Pancreas (tissue), 10 donors: ENCODE measurements at places on chromosomes 6 and 20. TPM values are rescaled to one million over a fixed set of nuclear protein-coding genes. Genes with fewer than 3 reads are reported as not detected.
A peak's percentile ranks its signal among the peaks of the same experiment; 100 is the strongest.

GRCh38 chr6:53358440-53359094 lies 9.8 kb upstream of the ELOVL5 start:
- peaks cover 10% of the 10 kb centered on the region for H3K4me1 ChIP-seq
- H3K4me3 ChIP-seq = peak overlapping the region; percentile 48
- no peaks in the 10 kb centered on the region for H3K36me3 ChIP-seq
- no peaks in the 10 kb centered on the region for H3K27me3 ChIP-seq
- peak; percentile 16 for DNase-seq

DNA sequence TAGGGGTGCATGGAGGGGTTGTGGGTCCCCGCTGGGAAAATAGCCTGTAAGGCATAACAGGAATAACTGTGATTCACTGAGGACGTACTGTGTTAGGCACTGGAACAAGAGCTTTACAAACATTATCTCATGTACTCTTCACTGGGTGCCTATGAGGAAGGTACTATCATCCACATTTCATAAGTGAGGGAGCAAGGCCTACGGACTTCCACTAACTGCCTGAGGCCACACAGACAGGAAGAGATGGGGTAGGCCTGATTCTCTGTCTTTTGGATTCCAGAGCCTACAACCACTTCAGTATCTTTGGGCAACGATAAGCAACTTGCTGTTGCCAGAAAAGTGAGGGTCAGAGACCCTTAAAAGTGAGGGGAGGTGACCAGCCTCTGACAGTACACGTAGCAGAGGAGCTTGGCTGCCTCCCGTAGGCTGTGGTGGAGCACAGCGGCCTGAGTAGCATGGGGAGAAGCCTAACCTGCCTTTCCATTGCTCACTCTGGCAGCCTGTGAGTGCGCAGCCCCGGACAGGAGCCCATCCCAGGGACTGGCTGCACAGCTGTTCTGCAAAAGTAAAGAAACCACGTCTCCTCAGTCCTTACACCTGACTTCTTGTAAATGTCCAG lies 30.4 kb downstream of the PSMB1 start:
- DNase-seq = no peak
- H3K4me3 ChIP-seq = no peak overlapping the region
- H3K27ac ChIP-seq = no peak overlapping the region

Gene ALDH5A1
- total RNA-seq = 5.1 TPM

GRCh38 chr6:154318721-154319120 lies 37.9 kb downstream of the IPCEF1 start:
- no peak for DNase-seq
- no peaks in the 10 kb centered on the region for H3K4me1 ChIP-seq
- no peak overlapping the region for H3K27ac ChIP-seq
- H3K4me3 ChIP-seq = no peak overlapping the region
- no peaks in the 10 kb centered on the region for H3K36me3 ChIP-seq

- no peaks in the 10 kb centered on the region for H3K36me3 ChIP-seq
- DNase-seq = no peak
- no peaks in the 10 kb centered on the region for H3K4me1 ChIP-seq
Observed at GRCh38 chr6:1070085-1070521, 241.8 kb upstream of the FOXQ1 start.

Gene RAET1E
- total RNA-seq = not detected
